ENCODE measurements at places on chromosomes 6 and 20. TPM values are rescaled to one million over a fixed set of nuclear protein-coding genes. Genes with fewer than 3 reads are reported as not detected.

HTR1B gene
- 0.38 TPM for polyA plus RNA-seq

PRPH2 gene
- polyA plus RNA-seq, result 3.1 TPM

HCRTR2 gene
- 0.35 TPM for polyA plus RNA-seq

ZHX3 gene
- polyA plus RNA-seq, result 27.6 TPM

DNA sequence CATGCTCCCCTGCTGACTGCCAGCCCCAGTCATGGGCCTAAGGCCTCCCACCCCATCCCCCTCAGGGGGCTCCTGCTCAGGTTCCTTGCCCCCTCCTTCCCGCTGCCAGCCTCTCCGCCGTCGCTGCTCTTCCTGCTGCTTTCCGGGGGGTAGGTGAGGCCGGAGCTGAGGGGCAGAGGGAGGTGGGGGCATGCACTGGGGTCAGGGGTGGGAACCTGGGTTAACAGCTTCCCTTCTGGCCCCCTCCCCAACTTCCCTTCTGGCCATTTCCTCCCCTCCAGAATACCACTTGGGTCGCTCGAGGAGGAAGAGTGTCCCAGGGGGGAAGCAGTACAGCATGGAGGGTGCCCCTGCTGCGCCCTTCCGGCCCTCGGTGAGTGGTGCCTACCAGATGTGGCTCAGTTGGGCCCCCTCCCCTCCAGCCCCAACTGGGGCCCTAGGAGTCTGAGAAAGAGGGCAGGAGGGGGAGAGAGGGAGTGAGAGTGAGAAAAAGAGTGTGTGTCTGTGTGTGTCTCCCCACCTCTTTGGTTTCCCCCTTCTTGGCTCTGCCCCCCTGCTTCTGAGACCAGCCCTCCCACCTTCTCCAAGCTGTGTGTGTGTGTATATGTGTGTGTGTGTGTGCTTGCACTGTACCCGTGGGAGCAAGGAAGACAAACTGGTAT lies 12.1 kb downstream of the SYNGAP1 start:
- DNase-seq, result no peak

- DNase-seq, result no peak
Measured at GRCh38 chr6:84448331-84448730, 220.9 kb upstream of the CEP162 start.

- DNase-seq, result no peak
Measured at GRCh38 chr6:166679566-166679965, 52.5 kb upstream of the RPS6KA2 start.

GRCh38 chr6:136969930-136970329 lies 47.8 kb downstream of the SLC35D3 start:
- no peak for DNase-seq

DNA sequence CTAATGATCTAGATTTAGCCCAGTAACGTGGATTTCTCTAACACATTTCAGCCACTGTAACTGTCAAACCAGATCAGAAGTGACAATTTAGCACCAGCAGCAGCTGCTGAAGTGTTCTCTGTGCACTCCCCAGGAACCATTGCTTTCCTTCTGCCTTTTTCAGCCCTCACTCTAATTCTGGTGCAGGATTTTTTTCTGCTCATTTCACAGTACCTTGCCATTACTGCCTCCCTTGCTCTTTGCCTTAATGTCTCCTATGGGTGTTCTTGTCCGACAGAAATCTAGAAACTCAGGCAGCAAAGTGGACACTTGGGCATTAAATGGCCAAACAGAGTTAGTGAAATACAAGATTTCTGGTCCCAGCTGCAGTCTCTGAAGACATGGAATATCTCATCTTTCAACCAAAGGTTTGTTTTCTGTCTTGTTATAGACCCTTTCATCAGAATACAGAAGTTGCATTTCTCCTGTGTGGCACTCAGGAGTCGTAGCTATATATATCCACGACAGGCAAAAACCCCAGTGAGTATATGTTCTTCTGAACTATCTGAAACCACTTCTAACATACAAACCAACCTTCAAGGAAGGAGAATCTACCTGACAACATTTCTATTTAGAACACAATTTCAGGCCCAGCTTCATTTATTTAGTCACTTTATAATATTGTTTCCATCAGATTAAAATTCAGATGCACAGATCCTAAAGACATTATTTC lies 92.9 kb downstream of the THEMIS start:
- no peak for DNase-seq

DNA sequence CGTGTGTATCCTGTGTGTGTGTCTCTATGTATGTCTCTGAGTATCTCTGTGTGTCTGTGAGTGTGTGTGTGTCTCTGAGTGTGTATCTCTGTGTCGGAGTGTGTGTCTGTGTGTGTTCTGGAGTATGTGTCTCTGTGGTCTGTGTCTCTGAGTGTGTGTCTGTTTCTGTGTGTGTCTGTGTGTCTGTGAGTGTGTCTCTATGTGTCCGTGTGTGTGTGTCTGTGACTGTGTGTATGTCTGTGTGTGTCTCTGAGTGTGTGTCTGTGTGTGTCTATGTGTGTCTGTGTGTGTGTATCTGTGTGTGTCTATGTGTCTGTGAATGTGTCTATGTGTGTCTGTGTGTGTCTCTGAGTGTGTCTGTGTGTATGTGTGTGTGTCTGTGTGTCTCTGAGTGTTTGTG lies 73.4 kb downstream of the SRC start:
- no peak for DNase-seq

GRCh38 chr6:92376691-92377090 lies 1042.7 kb downstream of the EPHA7 start:
- peak; percentile 78 for DNase-seq

- no peak for DNase-seq
Measured at GRCh38 chr20:60857708-60858107, 394.4 kb upstream of the CDH4 start.

DNA sequence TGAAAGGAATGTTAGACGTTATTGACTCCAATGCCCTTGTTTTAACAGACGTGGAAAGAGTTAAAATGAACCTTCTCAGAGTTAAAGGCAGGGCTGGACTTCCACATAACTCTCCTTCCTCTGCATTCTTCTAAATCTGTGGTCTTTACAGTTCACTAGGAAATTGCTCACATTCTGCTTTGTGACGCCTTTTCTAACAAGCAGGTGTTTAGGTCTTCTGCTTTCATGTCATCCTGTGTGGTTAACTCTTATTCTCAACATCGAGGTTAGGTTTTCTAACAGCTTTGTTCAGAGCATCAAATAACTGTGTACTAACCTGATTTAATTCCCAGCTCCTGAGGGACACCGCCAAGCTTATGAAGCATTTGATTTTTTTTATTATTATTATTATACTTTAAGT lies 81.3 kb upstream of the NT5E start:
- no peak for DNase-seq

- no peak for DNase-seq
Measured at GRCh38 chr6:136987526-136987925, 57.2 kb downstream of the IL20RA start.

GRCh38 chr6:12012038-12012557 lies at the start of gene HIVEP1:
HIVEP1 (plus strand) TSS chr6:12012312; CDS start chr6:12015629, 3,317 bp downstream.
- DNase-seq, result peak; percentile 36

DNA sequence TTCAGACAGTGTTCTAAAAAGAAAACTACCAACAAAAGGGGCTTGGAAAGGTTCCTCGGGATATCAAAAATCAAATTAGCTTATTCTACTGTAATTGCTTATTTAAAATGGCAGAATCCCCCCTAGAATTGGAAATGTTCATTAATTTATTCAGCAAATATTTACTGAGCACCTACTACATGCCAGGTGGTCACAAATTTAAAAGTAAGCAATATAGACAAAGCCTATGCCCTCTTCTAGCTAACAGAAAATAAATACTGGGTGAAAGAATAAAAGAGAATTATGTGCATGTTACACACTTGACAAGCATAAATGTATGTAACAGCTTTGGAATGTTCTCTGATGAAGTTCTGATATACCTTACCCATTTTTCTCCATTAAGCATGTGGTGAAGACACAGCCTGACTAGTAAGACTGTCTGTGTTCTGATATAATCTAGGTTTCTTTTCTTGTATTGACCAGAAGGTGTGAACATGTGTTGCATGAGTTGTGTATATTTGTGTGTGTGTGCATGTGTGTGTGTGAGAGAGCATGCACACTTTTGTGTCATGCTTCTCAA lies 606.7 kb upstream of the CITED2 start:
- no peak for DNase-seq

GRCh38 chr6:73586416-73586974 lies 65.7 kb upstream of the EEF1A1 start:
- no peak for DNase-seq

- no peak for DNase-seq
Measured at GRCh38 chr6:155340464-155341129, 26.3 kb upstream of the TFB1M start.

DNA sequence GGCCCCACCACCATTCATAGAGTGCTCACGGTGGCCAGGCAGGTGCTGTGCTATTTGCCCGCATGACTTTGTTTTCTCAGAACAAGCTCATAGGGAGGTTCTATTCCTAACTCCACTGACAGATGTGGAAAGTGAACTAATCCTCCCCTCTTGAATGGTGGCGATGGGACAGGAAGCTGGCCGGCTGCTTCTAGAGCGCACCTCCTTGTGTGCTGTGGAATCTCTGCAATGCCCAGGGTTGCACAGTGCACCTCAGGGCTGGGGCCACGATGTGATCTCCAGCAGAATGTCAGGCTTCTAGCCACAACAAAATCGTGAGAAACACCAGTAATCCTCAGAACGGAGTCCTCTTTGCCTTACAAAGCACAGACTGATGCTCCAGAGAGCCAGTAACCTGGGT lies 53.8 kb upstream of the SLC22A23 start:
- DNase-seq, result no peak

DNA sequence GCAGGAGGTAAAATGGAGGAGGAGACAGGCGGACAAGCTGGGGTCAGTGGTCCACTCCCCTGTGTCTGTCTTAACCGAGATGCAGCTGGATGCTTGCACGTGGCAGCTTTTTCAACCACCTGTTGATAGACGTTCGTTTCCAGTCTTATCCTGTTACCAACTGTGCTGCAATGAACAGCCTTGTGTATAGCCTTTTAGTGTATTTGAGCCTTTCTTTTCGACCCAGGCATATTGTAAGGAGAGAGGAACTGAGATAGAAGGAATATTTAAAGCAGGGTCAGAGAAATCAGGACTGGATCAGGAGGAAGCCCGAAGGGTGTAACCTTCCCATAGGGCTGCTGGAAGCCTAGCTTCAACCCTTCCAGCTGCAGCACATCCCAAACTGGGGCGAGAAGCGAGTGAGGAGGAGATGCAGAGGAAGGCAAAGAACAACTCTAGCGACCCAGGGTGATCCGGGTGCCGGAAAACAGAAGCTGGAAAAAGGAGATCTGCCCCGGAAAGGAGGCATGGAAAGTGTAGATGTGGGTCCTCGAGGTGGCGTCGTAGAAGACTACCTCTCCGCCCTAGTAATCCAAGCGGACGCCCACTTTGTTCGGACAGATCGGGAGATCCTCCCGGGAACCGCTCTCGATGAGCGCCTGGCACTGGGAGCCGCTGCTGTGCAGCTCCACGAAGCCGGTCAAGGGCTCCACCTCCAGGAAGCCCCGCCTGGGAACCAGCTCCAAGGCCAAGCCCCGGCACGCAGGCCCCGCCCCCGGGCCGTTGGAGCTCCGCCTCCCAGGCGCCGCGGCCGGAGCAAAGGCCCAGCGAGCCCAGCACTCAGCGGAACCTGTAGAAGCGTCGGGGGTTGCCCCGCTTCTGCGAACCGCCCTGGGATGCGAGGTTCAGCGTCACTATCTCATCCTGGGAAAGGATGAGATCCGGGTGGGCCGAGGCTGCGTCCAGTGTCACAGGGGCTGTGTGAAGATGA lies 11.2 kb downstream of the TRIM31 start:
- peak; percentile 82 for DNase-seq

DNA sequence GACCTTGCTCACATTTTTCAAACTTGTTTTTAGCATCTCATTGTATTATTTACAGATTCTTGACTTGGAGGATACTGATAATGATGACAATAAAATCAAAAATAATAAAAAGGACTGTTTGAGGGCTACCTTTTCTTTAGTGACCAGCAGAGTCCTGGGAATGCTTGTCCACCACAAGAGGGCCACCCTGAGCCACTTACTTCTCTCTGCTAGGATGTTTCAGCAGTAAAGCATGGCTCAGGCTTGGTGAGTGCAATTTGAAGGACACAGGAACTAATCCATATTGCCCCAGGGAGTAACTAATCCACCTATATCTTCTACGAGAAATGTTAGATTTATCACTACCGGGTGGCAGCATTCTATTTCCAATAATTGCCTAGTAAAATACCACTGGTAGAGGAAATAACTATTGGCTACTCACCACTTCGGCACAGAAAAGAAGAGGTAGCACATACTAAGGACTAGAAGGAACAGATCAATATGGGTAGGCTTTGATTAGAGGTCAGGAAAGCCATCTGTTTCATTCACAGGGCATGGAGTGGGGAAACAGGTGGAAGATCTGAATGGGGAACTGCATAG lies 5.8 kb upstream of the KIAA0408 start:
- DNase-seq, result peak; percentile 39

GRCh38 chr6:170082067-170082466 lies 208.8 kb downstream of the DLL1 start:
- DNase-seq, result no peak

- no peak for DNase-seq
Measured at GRCh38 chr6:107656401-107656800, 166.5 kb downstream of the SOBP start.

DNA sequence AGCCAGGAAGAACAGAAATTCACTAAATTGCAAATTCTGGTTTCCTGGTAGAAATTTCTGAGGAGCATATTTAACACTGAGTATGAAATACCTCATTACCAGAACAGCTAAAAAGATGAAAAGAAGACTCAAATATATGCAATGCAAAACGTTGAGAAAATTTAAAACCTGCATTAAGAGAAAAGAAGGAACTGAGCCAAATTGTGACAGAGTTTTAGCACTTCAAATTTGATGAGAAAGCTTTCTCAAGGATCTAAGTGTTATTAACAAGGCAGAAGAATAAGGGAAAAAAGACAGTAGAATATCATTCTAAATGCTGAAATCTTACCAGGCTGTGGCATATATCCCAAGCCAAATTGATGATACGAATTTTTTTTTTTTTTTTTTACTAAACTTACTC lies 443.0 kb downstream of the COL12A1 start:
- no peak for DNase-seq

DNA sequence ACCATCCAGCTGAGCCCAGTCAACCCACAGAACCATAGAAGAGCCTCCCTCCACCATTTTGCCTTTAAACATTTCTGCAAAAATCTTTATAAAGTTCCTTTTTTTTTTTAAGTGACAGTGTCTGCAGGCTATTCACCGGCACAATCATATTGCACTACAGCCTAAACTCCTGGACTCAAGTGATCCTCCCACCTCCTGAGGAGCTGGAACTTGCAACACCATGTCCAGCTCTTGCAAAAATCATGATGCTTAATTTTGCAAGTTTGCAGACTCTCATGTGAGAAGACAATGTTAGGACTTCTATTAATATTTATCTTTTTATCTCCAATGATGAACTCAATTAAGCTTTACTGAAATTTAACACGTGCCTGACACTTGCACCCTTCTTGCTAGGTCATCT lies 88.8 kb downstream of the INSM1 start:
- DNase-seq, result no peak

- no peak for DNase-seq
Measured at GRCh38 chr20:38842558-38842981, 37.1 kb downstream of the PPP1R16B start.

- no peak for DNase-seq
Measured at GRCh38 chr6:117272032-117272866, 6.9 kb downstream of the VGLL2 start.

- no peak for DNase-seq
Measured at GRCh38 chr6:131083687-131084086, 20.6 kb upstream of the EPB41L2 start.
